ENCODE measurements at places on chromosomes 7 and 10.

DNA sequence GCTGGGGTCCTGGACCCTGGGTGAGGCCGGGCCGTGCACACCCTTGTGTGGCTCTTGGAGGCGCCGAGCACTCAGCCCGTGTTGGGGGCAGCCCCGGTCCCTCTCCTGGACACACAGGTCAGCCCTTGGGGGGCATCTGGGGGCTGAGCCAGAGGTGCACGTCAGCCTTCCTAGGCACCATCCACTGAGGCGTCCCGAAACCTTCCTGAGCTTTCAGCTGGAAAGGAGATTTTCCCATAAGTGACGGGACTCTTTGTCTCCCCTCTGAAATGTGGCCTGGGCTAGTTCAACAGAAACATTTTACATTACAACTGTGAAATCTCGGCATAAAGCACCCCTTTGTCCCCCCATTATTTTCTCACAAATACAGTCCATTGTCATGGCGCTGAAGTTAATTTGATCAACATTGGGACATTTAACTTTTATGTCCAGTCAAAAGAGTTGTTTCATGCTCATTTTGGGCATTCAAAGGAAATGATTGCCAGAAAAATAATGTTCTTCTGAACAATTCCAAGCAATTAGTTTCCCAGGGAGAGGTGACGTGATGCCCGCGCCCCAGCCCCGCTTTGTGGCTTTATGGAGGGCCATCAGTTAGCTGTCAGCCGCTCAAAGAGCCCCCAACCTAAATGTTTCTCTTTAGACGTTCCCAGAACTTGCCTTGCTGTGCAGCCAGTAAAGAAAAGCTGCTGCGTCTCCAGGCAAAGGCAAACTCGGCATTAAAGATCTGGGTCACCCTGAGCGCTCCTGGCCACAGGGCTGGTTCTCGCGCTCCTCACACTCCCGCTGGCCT lies 70.8 kb downstream of the NKX6-2 start:
- no peak for DNase-seq

GRCh38 chr10:99537086-99537988 lies 4.6 kb downstream of the NKX2-3 start:
- no peak for DNase-seq

DNA sequence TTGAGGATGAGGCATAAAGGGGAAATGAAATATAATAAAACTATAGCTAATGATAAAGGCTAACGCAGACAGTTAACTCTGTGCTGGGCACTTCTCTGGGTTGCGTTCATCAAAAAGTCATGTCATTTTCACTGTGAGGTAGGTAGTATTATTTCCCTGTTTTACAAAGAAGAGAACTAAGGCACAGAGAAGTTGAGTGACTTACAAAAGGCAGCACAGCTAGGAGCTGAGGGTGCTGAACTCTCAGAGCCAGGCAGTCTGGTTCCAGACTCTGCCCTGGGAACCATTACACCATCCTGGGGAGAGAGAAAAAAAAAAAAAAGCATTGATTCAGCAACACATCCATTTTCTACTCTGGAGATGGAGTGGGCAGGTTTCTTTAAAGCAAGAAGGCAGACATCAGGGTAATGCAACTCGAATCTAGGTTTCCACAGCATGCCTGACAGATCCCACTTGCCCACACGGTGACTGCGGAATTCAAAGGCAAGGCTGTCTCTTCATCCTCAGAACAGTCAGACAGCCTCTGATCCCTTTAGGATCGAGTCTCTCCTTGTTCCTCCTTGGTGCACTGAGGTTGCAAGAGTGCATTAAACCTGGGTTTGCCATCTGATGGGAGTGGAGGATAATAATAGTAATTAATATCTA lies 40.6 kb upstream of the ECHDC3 start:
- DNase-seq = no peak

- DNase-seq = no peak
These were observed 136.2 kb downstream of the SORCS3 start for GRCh38 chr10:104777086-104777799.

DNA sequence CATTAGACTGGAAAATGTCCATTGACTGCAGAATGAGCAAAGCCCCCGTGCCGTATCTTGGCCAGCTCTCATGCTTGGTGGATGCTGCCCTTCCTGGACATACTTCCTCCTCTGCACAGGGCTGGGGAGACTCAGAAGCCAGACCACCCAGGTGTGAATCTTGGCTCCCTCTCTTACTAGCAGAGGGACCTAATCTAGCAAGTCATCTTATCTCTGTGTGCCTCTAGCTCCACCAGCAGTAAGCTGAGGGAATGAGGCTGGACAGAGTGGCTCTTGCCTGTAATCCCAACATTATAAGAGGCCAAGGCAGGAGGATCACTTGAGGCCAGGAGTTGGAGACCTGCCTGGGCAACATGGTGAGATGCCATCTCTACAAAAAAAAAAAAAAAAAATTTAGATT lies 173.8 kb upstream of the GHITM start:
- DNase-seq = no peak

Measured in GM12891 (cell line).